ENCODE measurements at places on chromosomes 11 and 22.
A peak's percentile ranks its signal among the peaks of the same experiment; 100 is the strongest.

DNA sequence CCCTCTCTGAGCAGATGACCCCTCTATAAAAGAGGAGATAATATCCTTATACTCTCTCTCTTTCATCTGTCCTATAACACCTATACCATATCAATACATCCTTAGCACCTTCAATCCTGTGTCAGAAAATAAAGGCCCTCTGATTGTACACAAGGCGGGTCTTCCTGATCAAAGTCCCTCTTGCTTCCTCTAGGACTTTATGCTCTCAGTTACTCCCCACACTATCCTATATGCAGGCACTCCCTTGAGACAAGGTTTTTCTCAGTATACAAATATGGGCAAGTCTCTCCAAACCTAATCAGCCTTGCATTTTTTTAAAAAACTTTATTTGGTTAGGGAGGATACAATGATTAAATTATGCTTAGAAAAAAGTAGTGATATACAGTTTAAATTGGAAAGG lies 17.3 kb upstream of the HORMAD2 start:
- no peak for DNase-seq

DNA sequence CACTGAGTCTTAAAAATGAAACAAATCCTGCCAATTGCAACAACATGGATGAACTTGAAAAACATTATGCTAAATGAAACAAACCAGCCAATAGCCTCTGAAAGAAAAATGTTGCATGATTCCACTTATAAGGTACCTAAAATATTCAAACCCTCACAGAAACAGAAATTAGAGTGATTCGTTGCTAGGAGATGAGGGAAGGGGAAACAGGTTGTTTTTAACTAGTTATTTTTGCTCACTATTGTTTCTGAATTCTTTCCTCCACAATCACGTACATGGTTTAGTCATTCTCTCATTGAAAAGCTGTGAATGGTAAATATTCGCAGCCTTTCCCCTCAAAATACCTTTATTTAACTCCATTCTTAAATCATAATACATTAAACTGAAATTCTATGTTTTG lies 14.0 kb upstream of the TYR start:
- no peak for DNase-seq

GRCh38 chr11:74019860-74020259 lies 11.0 kb upstream of the UCP3 start:
- no peak for DNase-seq

- peak; percentile 44 for DNase-seq
These were observed 6.6 kb upstream of the MS4A12 start for GRCh38 chr11:60485987-60486386.

- DNase-seq, result no peak
These were observed 17.0 kb upstream of the ST3GAL4 start for GRCh38 chr11:126338346-126339055.

DNA sequence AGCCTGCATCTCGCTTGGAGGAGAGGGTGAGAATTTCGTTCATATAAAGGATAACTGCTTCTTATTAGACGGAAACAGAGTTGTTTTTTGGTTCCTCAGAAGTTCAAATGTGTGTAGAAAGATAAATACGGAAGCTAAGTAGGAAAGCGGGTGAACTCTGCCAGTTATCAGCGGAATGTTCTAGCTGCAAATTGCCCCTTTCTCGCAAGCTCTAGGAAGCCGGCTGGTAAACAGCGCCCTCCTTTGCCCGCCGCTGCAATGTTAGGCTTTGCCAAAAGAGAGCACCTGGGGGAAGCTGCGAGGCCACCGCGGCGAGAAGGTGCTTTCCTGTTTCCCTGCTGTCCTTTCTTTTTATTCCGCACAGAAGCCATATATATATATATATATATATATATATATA lies 67.0 kb downstream of the IGLL5 start:
- DNase-seq, result peak; percentile 58

DNA sequence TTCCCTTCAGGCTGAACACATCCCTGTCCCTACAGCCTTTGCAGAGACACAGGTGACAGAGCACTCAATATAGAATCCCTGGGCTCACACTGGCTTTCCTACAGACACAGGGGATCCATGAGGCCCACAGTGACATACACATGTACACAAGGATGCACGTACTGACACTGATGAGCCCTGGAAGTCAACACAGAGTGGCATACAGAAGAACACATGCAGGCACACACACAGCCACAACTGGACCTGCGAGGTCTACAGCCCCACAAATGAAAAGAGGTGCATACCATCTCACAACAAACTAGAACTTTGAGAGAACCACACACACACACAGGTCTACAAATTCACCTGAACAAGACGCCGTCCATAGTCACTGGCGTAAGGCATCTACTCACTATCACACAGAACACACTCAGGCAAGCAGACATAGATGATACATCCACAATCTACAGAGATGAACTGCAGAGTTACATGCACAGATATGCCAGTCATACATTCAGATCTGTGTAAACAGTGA lies 3.5 kb upstream of the ZNF74 start:
- no peak for DNase-seq

DNA sequence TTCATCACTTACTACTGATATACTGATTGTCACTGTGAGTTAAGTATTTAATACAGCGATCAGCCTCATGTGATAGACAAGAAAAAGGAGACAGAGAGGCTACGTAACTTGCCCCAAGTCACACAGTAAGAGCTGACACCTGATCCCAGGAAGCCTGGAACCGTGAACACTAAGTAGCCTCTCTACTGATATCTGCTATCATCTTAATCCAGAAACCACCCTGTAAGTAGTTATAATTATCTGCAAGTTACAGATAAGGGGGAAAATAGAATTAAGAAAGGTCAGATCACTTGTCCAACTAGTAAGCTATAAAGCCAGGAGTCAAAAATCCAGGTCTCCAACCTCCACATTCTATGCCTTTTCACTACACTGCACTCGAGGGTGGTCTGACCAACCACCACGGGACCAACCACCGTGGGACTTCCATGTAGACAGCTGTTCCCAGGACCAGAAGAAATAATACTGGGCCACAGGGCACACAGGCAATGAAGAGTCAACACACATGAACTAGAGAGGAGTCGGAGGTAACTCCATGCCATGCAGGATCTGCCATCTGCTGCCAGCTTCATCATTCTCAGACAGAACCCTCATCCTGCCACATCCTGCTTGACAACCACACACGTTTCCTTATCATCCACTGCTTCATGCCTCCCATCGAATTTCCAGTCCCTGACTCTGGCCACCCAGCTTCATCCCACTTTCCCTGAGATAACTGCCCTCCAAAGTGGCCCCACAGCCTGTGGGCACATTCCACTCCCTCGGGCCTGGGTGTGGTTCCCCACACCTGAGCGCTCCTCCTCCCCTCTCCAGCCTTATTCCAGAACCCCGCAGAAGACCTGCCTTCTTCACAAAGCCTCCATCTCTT lies 58.6 kb downstream of the MICAL3 start:
- no peak for DNase-seq

DNA sequence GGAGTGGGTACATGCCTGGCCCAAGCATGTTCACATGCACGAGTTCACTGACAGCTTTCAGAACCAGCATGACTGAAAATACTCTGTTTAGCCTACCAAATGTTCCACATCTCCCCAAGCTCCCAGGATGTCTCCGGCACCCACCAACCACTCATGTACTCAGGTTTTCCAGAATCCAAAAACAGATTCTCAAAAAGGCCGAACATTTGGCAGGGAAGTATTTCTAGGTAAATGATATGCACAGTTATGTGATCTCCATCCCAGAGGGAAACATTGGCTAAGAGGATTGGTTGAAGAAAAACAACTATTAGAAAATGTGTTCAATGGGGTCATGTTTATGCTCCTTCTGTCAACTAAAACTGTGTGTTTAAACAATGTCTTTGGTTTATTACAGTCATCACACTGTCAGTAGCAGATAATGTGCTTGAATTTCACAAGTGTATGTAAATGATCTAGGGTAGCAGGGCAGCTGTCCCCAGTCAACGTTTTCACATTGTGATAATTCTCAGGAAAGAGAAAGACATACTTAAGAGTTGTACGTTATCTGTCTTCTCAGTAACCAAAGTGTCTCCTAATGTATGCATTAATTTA lies 52.3 kb downstream of the BARX2 start:
- DNase-seq, result no peak

DNA sequence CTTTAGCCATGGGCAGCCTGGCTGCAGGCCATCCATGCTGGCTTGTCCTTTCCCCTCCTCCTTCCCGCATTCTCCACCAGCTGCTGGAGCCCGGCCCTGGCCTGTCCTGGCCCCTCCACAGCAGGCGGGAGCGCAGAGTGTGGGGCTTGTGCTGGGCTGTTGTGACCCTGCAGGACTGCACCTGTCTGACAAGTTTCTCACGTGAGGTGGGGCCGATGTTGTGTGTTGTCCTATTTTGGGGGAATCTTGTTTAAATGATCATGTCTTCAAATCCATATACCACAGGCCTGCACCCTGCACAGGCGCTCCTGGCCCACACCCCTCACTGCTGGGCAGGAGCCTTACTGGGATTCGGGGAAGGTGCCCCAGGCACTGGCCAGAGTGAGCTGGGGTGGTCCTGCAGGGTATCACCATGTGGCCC lies 30.4 kb downstream of the TBC1D22A start:
- DNase-seq, result peak; percentile 16

- DNase-seq, result no peak
These were observed 516 bp downstream of the NEU3 start for GRCh38 chr11:74989260-74989638.

GRCh38 chr11:100629671-100630070 lies 57.4 kb upstream of the ARHGAP42 start:
- DNase-seq, result no peak

DNA sequence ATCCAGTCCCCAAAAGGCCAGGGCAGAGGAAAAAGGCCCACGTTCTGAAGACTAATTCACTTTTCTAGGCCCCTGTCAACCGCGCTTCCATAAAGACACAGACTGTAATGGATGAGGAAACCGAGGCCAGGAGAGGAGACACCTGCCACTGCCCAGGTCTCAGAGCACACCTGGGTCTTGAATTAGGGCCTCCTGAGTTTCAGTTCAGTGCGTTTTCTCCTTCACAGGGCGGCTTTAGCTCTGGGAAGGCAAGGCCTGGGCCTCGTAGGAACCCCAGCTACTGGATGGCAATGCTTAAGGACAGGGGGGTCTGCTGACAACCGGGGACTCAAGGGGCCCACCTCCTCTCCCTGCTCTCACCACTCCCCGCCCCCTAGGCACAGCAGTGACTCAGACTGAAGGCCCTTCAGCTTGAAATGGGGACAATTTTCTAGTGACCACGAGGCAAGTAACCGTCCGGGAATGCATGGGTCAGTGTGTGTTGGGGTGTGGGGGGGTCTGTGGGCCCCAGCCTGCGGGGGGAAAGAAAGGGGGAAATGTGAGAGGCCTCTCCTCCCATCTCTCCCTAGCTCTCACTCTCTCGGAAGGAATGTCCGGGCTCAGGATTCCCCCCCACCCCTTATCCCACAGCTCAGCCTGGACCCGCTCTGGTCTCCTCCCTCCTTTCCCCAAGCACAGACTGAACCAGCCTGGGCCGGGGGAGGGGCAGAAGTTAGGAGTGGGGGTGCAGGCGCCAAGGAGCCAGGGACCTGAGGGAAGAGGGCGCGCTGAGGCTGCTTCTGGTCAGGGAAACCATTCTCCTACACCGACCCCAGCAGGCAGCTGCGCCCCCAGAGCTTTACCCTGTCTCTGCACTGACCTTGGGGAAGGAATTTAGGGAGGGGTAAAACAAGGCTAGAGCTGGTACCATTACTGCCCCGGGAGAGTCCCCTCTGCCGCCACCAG lies 17.2 kb downstream of the CREB3L1 start:
- peak; percentile 48 for DNase-seq

- no peak for DNase-seq
These were observed 88.5 kb downstream of the ZBTB16 start for GRCh38 chr11:114148013-114148382.

- DNase-seq, result no peak
These were observed 858.8 kb downstream of the METTL15 start for GRCh38 chr11:28966951-28967350.

DNA sequence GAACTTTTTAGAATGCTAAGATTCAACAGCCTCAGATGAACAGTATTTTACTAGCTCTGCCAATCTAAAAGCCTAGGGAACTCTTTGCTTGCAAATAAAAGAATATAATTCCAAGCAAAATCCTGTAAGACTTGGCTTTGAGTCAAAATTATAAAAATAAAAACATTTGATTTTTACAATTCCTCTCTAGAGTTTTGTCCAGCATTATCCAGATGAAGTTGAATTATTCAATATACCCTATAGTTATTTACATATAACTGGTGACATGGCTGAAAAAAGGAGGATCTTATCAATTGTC lies 378.3 kb downstream of the ETS1 start:
- no peak for DNase-seq

DNA sequence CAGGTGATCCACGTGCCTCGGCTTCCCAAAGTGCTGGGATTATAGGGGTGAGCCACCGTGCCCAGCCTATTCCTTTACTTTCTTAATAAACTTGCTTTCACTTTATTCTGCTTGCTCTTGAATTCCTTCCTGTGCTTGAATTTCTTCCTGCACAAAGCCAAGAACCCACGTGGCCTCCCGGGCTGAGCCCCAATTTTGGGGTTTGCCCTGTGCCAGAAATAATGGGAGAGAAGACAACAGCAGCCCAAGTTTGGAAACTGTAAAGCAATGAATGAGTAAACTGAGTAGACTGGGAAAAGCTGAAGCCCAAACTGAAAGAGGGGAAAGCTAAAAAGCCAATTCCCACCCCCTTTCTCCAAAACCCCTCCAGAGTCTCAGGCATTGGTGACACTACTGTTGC lies 136.4 kb downstream of the NECTIN1 start:
- DNase-seq, result no peak

DNA sequence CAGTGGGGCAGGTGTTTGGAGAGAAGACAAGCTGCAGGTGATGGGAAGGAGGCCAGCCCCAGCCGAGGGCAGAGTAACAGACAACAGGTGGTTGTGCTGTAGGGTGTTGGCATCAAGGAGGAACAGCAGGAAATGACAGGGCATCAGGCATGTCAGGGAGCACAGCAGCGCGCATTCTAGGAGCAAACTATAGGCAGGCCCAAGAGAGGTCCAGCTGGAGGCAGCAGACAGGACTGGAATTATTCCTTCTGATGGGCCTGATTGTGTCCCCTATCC lies 13.6 kb downstream of the ADM start:
- no peak for DNase-seq

DNA sequence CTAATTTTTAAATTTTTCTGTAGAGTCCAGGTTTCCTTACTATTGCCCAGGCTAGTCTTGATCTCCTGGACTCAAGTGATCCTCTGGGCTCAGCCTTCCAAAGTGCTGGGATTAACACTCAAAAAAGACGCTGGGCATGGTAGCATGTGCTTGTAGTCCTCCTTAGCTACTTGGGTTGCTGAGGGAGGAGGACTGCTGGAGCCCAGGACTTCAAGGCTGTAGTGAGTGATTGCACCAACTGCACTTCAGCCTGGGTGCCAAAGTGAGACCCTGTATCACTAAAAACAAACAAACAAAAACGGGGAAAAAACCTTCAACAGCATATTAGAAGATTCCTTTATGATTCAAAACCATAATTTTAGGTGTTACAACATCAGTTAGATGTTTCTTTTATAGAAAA lies 44.6 kb downstream of the RSF1 start:
- DNase-seq, result no peak

GRCh38 chr11:3181725-3182461 lies 16.8 kb upstream of the OSBPL5 start:
- no peak for DNase-seq
